ENCODE measurements at places on chromosomes 1 and 21.

DNA sequence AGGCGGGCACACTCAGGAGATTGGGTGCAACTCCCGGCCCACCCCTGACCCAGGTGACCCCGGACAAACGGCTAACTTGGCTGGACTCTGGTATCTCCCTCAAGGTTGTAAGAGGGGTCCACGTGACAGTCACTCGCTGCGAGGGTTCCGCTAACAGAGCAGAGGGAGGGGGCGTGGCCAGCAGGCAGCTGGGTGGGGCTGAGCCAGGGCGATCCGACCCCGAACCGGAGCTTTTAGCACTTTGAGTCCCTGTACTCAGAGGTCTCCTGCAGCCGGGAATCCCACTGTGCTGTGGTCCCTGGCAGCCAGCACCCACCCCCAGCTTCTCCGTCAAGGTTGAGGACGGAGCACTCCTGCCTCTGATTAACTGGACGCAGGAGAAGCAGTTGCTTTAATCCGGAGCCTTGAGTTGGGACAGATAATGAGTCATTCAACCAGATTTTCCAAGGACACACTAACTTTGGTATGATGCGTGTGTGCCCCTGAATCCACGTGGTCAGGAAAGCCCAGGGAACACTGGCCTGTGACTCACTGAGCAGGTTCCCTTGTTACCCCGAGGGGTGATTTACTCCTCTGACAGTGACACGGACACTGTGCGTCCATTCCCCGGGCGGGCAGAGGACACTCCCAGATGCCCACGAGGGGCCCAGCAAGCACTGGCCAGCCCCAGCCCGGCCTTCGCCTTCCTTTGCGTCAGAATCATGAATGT is 16.8 kb downstream of the TRPM2 start:
- peak; percentile 66 for DNase-seq

DNA sequence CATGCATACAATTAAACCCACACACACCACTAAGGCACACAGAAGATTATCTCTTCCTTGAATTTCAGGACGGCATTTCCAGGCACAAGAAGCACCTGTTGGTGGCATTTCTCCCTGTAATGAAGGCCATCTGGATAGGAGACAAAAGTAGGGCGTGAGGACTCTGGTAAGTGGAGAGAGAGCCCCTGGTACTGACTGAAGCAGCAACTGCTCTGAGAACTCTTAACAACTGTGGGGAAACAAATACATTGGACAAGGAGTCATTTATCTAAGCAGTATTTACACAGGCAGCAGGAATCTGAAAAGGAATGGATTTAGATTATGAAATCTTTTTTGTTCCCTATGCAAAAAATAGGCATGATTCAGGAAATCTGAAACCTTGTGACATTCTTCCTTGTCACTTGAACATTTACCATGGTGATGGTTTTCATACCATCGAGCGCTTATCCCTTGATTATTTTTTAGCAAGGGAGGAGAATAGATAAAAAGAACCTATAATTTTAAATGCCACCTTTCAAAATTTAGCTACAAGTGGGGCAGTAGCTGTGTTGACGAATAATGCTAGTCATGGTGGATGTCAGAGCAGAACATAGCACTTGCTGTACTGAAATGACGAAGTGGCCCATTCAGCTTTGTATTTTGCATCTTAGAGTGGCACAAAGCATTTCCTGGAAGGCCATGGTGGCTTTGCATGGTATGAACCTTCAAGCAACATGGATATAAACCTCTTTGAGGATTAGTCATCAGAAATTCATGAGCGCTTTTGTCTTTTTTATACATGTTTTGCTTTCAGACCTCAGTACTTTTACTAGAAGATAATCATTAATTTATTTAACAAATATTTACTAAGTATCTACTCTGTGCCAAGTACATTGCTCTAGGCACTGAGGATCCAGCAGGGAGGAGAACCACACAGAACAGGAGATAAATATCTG is 362.0 kb downstream of the ADGRL2 start:
- no peak for DNase-seq

GRCh38 chr21:35563885-35564451 is 496.4 kb downstream of the SETD4 start:
- peak; percentile 37 for DNase-seq

- no peak for DNase-seq
Observed at GRCh38 chr1:43247256-43247921, 22.4 kb upstream of the TMEM125 start.

- no peak for DNase-seq
Observed at GRCh38 chr1:111205714-111206050, 5.2 kb upstream of the DENND2D start.

GRCh38 chr1:27726173-27727044 is 648 bp downstream of the FAM76A start:
- peak; percentile 66 for DNase-seq

- no peak for DNase-seq
Observed at GRCh38 chr1:171805395-171806115, 24.1 kb downstream of the METTL13 start.

- DNase-seq, result no peak
Observed at GRCh38 chr1:110601332-110601731, 4.8 kb downstream of the KCNA2 start.

- no peak for DNase-seq
Observed at GRCh38 chr1:192951691-192952460, 107.3 kb downstream of the UCHL5 start.

DNA sequence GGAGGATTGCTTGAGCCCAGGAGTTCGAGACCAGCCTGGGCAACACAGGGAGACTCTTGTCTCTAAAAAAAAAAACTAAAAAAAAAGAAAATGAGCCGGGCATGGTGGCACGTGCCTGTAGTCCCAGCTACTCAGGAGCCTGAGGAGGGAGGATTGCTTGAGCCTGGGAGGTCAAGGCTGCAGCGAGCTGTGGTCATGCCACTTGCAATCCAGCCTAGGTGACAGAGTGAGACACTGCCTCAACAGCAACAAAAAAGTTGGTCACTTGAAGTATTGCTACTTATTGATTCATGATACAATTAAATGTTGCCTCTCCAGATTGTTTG is 57.9 kb upstream of the CXADR start:
- no peak for DNase-seq

- DNase-seq, result no peak
Observed at GRCh38 chr21:46125846-46126301, 28.0 kb downstream of the COL6A2 start.

DNA sequence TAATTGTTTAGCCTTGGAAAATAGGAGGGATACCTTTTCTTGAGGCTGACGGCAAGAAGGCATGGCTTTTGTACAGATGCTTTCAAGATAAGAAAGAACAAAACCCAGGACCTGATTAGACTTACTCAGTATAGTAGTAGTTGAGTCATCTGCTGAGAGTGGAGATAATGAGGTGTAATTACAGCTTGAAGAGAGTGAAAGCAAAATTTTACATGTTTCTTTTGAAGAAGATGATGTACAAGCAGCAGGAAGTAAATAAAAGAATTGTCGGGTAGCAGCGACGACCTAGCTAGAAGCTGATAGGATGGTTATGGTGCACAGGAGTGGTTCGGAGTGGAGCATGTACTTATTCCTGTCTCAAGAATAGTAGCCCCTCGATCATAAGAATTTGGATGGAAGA is 6.6 kb downstream of the ANGPTL1 start:
- no peak for DNase-seq

DNA sequence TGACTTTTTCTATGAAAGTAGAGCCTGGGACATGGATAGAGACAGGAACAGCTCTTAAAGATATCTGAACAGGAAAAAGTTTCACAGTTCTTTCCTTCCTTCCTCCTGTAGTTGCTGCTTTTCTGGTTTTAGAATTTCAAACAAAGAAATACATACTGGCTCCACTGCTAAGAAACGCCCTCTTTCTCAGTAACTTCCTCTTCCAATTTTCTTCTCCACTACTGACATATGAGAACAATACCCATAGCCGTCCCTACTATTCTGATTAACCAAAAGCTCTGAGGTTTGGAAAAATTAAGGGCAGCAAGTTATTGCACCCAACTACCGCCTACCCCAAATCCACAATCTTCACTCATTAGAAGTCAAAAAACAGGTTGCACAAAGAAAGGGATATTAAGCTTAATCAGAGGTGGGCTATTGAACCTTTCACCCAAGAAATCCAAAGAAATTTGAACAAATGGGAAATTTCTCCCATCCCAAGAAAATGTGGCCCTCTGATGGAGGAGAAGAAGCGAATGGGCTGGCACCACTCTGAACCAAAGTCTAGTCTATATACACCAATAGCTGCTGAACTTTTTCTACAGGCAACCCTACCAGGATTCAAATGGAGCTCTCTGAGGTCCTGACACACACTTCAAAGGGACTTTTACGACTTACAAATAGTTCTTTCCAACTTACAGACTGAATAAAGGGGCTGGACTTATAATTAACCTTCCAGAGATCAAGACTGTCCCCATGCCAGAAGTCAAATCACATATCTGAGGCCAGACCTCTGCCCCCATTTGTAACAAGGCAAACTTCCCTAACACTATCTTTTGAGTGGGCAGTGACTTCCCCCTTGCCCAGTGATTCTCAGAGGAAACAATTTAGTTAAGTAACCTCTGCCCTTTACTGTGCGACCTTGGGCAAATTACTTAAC is 1.7 kb downstream of the WASF2 start:
- DNase-seq, result no peak

GRCh38 chr1:201507360-201507675 is 395 bp upstream of the CSRP1 start:
- DNase-seq, result no peak

- DNase-seq, result no peak
Observed at GRCh38 chr1:227937031-227937837, 10.5 kb downstream of the WNT9A start.

DNA sequence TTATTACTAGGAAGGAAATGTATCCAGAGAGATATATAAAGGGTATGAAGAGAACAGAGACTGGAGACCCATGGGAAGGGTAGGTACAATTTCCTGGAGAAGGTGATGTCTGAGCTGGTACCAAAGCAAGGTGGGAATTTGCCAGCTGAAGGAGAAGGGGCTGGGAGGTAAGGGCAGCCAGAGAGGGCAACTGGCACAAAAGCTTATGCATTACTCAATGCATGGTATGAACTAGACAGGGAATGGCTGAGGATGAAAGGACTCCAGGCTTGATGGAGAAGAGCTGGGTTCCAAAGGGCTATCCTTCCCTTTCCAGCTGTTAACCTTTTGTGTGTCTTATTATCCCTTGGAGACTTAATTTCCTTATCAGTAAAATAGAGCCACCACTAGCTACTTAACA is 113.6 kb upstream of the GADD45A start:
- DNase-seq, result no peak

DNA sequence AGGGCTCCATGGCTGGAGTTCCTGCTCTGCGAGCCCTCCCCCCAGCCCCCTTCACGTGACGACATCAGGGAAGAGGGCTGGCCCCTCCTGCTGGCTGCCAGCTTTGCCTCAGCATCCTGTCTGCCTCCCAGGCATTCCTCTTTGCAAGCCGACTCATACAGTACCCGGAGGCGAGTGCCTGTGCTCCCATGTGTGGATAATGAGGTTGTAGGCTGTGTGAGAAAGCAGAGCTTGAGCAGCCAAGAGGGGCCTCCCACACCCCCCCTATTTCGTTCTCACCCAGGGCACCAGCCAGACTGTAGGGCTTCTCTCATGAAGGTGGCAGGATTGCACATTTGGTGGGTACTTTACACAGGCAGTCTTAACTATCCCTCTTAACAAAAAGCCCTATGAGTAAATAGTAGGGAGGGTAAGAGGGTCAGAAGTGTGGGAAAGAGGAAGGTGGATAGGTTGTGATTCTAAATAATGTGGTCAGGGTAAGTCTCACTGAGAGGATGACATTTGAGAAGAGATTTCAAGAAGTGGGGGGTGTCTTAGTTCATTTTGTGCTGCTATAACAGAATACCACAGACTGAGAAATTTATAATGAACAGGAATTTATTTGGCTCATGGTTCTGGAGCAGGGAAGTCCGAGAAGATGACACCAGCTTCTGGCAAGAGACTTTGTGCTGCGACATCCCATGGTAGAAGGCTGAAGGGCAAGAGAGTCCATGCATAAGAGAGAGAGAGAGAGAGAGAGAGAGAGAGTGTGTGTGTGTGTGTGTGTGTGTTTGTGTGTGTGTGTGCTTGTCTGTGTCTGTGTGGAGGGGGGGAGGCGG is 113.5 kb downstream of the OMA1 start:
- DNase-seq, result no peak

GRCh38 chr1:84266748-84267147 is 34.8 kb upstream of the SAMD13 start:
- no peak for DNase-seq

DNA sequence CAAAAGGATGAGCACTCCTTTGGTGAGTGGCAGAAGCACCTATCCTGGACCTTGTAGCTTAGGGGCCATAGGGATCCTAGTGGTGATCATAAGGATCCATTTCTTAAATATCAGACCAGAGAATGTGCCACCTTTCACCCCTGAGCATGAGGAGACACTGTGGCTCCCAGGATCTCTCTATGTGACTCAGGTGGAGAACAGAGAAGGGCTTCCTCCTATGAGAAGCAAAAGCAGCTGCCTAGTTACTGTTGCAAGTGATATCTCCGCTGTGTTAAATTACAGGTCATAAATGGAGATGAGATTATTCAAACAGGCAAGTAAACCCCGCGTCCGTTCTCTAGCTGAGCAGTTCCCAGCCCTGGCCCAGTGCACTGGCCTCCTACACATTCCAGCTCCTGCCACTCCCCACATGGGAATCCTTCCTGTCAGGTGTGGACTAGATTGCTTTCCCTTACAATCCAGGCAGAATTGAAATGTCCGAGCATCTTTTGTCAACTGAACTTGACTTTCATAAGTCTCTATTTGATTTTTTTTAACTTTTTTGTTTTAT is 26.3 kb downstream of the CLEC20A start:
- DNase-seq, result no peak

GRCh38 chr1:114597949-114598348 is 16.5 kb upstream of the BCAS2 start:
- no peak for DNase-seq

GRCh38 chr1:155326020-155326526 is 5.4 kb downstream of the RUSC1 start:
- DNase-seq, result no peak

GRCh38 chr1:75768016-75768415 is 18.0 kb upstream of the RABGGTB start:
- no peak for DNase-seq

GRCh38 chr1:237700181-237700580 is 190.5 kb downstream of the ZP4 start:
- DNase-seq, result no peak

- DNase-seq, result no peak
Observed at GRCh38 chr1:228297822-228298221, 90.0 kb downstream of the OBSCN start.

- no peak for DNase-seq
Observed at GRCh38 chr1:236657398-236657797, 28.9 kb upstream of the ACTN2 start.

GRCh38 chr1:29672416-29673227 is 436.3 kb downstream of the PTPRU start:
- DNase-seq, result no peak

- no peak for DNase-seq
Observed at GRCh38 chr1:58324558-58324957, 222.0 kb downstream of the OMA1 start.

DNA sequence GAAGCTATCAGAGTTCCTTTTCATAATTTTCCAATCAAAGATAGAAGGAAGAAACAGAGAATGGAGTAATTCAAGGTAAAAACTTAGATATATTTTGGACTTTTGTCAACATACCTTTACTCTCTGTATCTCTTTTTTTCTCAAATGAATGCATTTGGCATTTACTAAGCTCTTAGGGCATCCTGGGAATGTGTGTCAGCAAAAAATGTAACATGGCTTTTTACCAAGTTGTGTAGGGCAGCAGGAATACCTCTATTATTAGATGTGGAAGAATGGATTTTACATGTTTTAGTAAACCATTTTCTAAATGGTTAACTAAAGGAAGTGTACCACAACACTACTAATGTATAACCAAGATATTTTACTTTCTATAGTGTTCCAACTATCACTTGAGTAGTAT is 4.2 kb upstream of the COL11A1 start:
- DNase-seq, result no peak

GRCh38 chr1:191320062-191320461 is 838.2 kb upstream of the RGS18 start:
- no peak for DNase-seq

All from ovary (tissue), 10 donors.